ENCODE measurements at places on chromosomes 11 and 22.

GRCh38 chr22:37386441-37386840 is 40.8 kb downstream of the ELFN2 start:
- DNase-seq, result no peak

GRCh38 chr22:45553351-45554039 is 50.8 kb downstream of the FBLN1 start:
- DNase-seq, result peak; percentile 42

DNA sequence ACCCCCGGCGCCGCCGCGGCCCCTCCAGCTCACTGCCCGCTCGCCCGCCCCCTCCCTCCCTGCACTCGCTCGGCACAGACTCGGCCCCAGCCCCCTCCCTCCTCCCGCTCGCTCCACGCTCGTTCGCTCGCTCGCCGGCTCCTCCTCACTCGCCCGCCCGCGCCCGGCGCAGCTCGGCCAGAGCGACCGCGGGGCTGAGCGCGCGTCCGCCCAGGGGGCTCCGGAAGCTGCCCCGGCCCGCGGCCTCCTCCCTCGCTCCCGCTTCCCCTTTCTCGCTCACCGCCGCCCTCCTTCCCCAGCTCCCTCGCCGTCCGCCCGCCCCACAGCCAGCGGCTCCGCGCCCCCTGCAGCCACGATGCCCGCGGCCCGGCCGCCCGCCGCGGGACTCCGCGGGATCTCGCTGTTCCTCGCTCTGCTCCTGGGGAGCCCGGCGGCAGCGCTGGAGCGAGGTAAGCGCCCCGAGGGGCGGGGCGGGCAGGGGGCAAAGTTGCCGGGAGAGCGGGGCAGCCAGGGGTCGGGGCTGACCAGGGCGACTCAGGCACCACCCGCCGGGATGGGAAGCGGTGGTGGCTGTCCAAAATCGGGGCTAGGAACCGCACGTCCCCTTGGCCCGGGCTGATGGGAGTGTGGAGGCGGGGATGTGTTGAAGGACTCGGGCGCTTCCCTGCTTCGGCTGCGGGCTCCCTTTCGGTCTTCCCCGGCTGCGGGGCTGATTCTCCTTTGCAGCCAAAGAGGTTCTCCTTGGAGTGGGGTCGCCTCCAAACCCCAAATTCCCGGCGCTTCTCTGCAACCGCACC is at the start of gene SEZ6L:
Gene SEZ6L (plus strand): TSS at position 148 of the 797 bp plus-strand sequence. CDS start 208 bp downstream, at position 356.
- no peak for DNase-seq

DNA sequence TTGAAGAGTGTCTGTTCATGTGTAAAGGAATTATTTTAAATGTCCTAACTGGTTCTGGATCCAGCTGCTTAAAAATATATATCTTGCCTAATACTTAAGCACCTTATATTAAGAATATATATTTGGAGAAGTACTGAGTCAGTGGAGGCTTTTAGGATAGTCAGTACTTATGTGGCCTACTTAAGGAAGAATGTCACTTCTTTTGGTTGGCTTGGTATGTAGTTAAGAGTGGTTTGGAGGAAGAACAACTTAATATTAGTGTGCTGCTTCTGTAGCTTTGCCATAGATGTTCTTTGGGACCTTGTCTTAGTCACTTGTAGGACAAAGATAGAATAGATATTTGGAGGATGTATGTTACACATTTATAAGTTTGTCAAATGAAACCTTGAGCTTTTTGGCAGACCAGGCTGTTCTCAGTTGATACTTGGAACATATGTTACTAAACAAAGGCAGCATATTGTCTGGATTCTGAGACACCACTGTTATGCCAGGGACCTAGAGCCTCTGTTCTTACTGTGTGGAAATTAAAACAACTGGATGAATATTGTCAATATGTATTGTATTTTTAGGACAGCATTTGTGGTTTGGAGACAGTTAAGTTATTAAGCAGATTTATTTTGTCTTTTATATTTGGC is 4.9 kb downstream of the HIPK3 start:
- no peak for DNase-seq

DNA sequence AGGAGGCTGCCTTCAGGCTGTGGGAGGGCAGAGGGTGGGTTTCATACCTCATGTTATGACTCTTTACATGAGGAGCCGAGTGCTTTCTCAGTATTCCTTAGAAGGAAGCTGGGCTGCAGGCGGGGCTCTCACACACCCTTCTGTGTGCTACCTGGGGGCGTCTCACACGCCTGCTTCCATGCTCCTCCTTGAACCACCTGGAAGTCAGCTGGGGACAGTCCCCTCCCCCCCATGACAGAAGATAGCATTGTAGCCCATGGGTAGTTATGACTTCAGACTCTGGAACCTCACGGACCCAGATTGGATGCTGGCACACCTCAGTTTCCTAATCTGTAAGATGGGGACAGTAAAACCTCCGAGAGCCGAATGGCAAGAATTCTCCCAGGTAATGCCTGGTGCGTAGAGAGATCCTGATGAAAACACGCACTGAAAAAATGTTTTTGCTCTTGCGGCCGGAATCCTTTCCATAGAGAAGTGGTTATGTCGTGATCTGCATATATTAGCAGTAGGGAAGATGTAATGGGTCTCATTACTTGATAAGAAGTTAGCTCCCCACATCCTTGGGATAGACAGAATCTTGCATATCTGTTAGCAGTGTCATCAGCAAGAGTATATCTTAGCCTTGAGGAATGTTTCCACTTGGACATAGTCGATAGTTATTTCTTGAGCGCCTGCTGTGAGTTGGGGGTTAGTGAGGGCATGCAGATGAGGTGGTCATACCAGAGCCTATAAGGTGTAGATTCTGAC is 4.9 kb downstream of the DAGLA start:
- no peak for DNase-seq

GRCh38 chr11:101003468-101003867 is 126.1 kb downstream of the PGR start:
- no peak for DNase-seq

- no peak for DNase-seq
Measured at GRCh38 chr22:30044369-30044768, 35.9 kb upstream of the HORMAD2 start.

DNA sequence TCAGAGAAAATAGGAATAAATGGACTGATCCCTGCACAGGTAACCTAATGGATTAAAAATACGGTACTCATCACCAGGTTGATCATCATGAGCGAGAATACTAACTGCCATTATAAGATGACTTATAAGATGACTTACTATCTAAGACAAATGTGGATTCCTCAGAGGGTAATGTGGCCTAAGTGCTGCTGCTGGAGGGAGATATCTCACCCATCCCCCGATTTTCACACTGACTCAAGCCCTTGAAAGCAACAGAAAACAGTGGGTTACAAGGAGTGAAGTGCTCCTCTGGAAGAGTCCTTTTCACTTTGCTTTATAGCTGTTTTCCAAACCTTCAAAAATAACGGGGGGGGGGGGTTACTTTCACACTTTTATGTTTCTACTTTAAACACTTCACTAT is 920 bp downstream of the TMEM218 start:
- no peak for DNase-seq

GRCh38 chr22:40094485-40094884 is 83.2 kb upstream of the TNRC6B start:
- DNase-seq, result no peak

DNA sequence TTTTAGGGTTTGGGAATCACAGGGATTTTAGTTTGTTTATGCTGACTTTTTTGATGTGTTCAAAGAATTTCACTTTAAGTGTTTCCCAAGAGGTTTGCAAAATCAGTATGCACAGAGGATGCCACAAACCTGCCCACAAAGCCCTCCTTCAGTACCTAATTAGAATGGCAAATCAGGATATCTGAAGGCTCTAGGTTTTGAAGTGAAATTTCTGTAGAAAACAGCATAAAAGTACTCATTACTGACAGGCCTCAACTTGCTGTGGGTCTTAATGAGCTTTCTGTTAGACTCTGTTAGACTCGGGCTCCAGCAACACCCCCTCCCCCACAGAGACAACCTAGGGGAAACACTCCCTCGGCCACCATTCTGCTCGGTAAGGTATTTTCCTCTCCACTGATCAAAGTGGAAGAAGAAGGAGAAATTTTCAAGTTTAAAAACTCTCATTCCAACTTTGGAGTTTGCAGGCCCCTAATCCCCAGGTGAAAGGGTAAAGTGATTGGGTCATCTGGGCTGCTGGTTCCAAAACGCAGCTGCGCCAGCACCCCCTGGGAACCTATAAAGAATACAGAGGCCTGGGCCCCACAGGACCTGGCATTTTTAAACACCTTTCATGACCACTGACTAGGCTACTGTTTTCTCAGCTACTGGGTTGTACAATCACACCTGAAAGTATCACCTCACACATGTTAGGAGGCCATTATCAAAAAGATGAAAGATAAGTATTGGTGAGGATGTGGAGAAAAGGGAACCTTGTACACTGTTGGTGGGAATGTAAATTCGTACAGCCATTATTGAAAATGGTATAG is 67.5 kb downstream of the PLEKHA7 start:
- DNase-seq, result no peak

GRCh38 chr11:122882189-122882856 is at the start of gene JHY:
TSS of gene JHY (plus strand) at chr11:122882759. CDS start at chr11:122885850, 3,091 bp downstream.
- DNase-seq, result no peak

GRCh38 chr11:7551571-7551970 is 37.8 kb downstream of the PPFIBP2 start:
- no peak for DNase-seq

DNA sequence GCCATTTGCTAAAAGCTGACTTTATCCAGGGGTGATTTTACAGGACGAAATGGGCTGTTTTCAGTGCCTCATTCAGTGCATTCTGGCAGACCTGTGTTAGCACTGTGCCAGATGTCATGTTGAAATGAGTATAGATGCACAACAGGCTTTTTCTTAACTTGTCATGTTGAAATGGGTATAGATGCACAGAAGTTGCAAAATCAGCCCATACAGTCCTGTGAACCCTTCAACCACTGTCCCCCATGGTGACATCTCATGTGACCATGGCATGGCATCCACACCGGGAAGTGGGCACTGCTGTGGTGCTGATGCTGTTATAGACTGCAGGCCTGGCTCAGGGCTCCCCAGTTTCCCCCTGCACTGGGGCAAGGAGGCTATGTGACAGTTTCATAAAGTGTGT is 2.5 kb downstream of the TALDO1 start:
- no peak for DNase-seq

DNA sequence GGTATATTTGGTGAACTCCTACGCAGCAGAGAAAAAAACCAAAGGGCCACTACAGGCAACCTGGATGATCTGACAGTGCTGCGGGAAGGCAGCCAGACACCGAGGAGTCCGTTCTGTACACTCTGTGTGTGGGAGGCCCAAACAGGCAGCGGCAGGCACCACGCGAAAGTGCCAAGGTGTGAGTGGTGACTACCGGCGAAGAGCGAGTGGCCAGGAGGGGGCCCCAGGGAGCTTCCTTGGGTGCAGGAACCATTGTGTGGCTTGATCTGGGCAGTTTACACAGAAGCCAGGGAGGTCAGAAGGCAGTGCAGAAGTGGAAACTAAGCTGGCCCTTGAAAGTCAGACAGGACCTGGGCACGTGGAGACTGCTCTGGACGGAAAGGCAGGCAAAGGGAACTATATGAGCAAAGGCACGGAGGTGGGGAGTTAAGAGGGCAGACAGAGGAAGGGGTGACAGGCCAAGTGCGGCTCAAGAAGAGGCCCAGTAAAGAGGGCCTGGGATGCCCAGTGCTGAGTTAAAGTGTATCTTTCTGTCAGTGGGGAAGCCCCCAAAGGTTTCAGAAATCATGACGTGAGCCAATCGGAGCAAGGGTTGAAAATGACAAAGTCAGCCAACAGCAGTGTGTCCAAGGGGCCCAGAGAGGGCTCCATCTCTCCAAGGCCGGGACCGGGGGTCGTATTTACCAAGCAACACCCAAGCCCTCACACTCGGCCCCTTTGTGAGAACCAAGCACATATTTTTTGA is 10.6 kb downstream of the TMEM184B start:
- peak; percentile 45 for DNase-seq

DNA sequence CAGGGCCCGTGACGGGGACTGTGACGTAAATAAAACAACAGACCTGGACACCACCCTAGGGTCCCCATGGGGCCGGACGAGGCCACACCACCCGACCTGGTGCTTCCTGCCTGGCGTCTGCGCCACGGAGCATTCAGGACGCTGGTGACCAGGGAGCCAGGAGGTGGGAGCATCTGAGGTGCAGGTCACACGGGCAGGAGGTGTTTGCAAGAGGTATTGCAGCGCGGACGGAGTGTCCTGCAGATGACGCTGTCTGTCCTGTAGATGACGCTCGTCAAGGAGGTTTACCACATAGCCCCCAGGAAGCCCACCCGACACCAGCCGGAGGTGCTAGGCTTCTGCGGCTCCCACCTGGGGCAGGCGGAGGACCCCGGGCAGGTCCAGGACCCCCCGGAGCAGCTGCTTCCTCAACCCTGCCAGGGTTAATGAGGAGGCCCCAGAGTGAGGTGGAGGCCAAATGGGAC is 986 bp upstream of the MUC5B start:
- DNase-seq, result no peak

DNA sequence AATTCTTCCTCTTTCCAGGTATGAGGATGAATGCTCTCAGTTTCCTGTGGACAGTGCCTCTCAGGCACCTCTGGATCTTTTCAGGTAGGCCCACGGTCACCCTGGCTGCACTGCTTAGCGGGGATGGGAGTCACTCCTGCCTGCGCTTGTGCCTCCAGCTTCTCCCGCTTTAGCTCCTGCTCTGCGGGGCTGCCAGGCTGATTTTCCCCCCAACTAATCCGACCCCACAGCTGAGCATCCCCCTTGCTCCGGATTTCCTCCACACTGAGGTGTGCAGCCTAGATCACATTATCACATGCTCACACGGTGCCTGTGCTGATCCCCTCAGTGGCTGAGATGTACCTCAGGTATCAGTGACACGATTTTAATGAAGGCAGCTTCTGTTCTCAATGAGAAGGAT is 879.1 kb downstream of the OPCML start:
- DNase-seq, result no peak
